AG20443 (cell line): ENCODE measurements at places on chromosomes 13 and 19.

DNA sequence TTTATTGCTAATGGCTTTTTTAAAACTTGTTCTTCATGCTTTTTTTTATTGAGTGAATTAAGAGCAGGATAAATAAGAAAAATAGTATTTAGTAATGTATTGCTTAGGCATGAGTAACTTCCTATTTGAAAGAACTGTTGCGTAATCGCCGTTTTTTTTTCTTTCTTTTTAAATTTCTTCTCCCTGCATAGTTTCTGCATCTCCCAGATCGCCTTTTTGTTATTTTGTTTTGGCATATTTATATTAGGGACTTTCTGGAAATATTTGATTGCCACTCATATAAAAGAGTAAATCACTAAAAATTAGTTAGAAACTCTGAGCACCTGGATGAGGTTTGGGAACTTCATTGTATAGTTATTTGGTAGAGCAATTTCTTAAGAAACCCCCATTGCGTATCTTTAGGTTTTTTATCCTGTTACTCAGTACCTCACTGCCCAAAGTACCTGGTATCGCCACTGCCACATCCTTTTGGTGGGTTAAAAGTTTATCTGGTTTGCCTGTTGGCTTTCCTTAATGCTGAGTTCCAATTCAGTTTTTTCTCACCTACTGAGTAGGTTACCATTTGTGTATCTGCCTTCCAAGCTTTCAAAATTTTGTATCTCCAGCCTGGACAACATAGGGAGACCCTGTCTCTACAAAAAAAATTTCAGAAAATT is 36.2 kb upstream of the LPAR6 start:
- peak; percentile 23 for DNase-seq

DNA sequence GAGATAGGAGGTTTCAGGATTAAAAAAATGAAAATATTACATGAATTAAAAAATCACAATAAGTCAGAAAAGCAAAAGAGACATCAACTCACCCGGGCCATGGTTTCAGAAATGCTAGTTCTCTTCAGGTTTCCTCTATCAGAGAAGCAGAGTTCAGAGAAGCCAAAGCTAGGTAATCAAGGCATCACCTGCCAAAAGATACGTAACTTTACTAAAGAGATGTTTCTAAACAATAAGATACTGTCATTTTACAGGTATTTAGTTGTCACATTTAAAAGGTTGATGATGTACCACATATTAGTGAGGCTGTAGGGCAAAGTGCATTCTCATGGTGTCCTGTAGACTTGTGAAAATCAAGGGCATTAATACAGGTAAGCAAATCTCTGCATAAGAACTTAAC is 51.2 kb downstream of the ZNF45 start:
- DNase-seq: no peak

- no peak for DNase-seq
These were observed 233.5 kb upstream of the SERP2 start for GRCh38 chr13:44140146-44140545.

DNA sequence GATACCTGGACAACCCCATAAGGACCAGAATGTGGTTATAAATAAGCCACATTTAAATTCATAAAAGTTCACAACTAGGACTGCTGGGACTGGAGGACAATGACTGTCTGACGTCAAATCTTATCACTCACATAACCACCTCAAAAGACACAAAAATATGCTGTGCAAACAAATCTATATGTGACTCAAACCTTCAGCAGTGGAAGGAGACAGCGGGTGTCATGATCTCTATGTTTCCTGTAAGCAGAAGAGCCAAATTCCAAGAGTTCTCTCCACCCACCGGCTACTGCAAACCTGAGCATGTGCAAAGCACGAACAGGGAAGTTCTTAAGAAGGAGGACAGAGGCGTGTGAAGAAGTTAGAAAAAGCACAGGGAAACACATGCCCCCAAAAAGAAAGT is 113.2 kb downstream of the MYCBP2 start:
- no peak for DNase-seq

DNA sequence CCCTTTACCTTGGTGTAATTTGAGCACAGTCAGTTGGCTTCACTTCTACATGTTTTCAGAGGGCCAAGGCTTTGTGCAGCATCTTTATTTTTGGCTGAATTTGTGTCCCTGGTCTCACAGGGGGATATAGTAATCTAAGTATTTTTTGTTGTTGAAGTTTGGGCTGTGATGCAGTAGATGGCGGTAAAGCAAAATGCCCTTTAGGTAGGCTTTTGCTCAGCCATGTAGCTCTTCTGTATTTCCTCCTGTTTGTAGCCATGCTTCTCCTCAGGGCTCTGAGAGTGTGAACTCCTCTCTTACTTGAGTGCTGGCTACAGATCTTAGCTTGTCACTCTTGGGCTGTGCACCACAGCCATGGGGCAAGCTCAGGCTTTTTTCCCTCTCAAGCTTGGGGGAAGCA is 328.6 kb downstream of the SLITRK5 start:
- DNase-seq: peak; percentile 11

DNA sequence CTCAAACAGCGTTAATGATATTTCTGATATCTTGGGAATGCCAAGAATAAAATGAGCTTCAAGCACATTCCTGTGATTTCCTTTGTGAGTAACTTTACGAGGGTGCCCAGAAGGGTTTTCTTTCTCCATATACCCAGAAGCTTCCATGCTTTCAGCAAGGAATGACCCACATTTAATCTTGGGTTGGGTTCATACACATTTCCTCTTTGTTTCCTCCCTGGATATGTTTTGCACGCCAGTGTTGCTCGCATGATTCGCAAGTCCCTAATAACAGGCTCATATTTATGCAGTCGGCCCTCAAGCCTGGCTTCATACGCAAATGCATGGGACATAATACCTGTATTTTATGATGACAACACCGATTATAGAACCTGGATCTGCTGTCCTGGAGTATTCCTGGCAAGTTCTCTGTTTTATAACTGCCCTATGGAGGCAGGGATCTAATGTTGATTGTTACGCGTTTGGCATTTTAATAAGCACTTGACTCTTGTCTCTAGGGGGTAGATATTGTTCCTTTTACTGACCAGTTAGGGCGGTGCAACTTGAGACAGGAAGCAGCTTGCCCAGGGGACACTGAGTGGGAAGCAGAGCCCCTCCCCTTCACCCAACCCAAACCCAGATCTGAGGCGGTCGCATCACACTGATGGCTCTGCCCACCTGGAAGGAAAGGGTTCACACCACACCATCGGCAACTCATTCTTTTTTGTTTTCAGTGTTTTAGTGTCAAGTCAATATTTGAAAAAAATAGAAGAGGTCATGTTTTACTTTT is 220.4 kb upstream of the SOX1 start:
- DNase-seq: no peak

DNA sequence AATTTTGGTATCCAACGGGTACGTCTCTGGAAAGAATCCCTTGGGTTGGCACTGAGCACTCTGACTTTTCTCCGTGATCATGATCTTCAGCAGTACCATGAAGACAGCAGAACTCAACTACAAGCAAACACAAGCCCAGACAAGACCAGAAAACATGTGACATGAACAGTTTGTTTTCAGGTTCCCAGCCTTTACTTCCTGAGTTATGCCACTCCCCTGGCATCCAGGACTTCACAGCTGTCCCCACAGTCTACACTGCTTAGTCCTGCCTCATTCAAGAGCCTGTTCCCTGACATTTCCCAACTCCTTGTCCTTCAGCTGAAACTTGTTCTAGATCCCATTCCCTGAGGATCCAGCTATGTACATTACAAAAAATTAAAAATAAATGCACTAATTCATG is 4.9 kb upstream of the N4BP2L1 start:
- DNase-seq: no peak

GRCh38 chr19:58181902-58182576 is 822 bp upstream of the ZNF274 start:
- no peak for DNase-seq

DNA sequence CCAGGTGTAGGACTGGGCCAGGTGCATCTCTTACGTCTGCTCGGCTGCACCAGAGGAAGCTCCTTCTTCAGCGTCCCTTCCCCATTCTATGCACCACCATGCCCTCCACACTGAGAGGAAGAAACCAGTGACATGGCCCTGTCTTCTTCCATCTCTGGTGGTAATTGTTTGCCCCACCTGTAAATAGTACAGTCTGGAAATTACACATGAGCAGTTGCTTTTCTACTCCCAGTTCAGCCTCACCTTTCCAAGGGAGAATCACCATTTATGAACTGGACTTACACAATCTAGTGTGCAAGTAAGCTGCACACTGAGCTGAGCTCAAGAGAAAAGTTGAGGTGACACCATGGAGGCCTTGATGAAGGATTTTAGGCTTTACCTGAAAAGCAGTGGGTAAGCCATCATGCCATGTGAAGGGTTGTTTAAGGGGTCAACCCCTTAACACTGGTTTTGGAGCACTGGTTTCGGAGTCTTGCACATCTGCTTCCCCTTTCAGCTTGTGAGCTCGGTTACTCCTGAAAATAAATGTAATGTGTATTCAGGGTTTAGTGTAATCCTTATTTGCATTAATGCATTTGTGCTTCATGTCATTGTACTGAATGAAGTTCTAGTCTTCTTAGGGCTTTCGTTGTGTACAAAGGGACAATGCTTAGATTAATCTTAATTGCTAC is 22.4 kb downstream of the ZNF536 start:
- DNase-seq: no peak

- DNase-seq: no peak
These were observed 195.7 kb downstream of the SPRY2 start for GRCh38 chr13:80145171-80145690.

- peak; percentile 69 for DNase-seq
These were observed 5.8 kb downstream of the FCHO1 start for GRCh38 chr19:17757125-17757524.

GRCh38 chr13:33105387-33106005 is 89.3 kb downstream of the KL start:
- no peak for DNase-seq

- DNase-seq: no peak
These were observed 242.2 kb downstream of the B3GLCT start for GRCh38 chr13:31441800-31442510.

DNA sequence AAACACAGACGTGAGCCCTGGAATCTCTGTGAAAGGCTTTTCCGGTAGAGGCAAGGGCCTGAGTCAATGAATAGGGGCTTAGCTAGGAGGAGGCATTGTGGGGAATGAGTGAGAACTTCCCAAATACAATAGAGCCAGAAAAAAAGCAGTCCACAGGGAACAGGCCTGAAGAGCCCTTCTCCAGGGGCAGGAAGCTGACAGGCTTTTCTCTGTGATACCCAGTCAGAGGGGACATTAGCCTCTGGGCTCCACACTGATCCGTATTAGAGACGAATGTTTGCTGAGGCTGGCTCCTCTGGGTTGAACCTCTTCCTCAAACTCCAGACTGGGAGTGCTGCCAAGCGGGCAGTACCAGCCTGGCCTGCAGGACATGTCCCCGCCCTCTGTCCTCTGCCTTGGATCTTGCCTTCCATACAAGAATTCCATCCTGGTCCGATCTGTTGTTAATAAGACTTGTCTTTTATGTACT is 2.3 kb downstream of the DHRS12 start:
- DNase-seq: no peak

GRCh38 chr19:46023311-46023779 is 492 bp upstream of the PGLYRP1 start:
- no peak for DNase-seq

- no peak for DNase-seq
These were observed 59.5 kb downstream of the PCCA start for GRCh38 chr13:100148422-100148821.

DNA sequence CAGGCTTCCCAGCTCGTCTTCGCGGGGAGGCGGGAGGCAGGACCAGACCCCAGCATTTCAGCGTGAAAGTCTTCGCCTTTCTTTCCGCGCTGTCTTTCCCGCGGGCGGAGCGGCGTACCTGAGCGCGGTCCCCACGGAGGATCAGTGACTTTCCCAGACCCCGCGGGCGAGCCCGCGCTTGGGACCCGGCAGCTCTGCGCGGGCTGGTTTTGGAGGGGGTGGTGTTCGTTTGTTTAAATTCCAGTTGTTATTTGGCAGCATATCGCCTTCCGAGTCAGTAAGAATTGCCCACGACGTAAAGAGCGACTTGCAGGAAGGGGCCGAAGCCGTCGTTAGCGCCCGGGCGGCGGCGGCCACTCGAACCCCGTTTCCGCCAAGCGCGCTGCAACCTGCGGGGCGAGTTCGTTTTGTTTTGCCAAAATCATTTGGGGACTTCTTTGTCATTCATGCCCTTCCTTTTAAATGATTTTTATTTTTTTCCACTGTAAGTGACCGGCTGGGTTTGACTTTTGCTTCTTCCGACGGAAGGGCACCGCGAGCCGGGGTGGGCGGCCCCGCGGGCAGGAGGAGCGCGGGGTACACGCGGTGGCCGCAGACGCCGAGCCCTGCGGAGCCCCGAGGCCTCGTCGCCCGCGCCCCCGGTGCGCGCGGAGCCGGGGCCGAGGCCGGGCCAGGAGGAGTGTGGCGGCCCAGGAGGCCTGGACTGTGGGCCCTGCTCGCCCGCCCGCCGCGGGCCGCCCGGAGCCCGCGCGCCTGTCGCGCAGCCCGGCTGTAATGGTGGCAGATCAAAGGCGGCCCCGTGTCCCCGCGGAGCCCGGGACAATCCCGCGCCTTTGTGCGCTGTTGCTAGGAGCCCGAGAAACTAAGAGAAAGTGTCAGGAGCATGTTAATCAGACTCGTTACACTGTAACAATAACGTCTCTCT is 75.9 kb downstream of the ZIC5 start:
- peak; percentile 22 for DNase-seq

DNA sequence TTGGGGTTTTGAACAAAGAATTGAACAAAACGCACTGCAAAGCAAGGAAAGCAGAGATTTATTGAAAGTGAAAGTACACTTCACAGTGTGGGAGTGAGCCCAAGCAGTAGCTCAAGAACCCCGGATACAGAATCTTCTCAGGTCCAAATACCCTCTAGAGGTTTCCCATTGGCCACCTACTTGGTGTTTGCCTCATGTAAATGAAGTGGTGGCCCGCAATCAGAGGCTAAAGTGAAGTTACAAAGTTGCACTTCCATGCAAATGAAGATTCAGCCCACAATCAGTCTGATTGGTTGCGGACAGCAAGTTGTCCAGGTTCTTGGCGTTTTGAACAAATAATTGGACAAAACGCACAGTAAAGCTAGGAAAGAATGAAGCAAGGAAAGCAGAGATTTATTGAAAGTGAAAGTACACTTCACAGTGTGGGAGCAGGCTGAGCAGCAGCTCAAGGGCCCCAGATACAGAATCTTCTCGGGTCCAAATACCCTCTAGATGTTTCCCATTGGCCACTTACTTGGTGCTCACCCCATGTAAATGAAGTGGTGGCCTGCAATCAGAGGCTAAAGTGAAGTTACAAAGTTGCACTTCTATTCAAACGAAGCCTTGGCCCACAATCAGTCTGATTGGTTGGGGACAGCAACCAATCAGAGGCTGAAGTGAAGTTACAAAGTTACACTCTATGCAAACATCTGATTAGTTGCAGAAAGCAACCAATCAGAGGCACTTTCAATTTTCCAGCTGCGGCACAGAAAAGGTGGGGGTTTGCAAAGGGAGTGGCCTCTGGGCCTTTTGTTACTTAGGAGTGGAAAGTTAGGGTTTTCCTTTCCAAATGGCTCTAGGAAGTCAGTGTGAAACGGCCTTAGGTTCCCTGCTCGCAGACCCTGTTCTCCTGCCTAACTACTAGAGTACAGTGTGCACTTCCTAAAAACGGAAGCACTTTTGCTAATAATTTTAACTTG is 4.8 kb upstream of the TM9SF2 start:
- DNase-seq: peak; percentile 23

GRCh38 chr13:110271313-110271712 is 35.6 kb downstream of the COL4A1 start:
- DNase-seq: no peak
